ENCODE measurements at places on chromosomes 11 and 22.

DNA sequence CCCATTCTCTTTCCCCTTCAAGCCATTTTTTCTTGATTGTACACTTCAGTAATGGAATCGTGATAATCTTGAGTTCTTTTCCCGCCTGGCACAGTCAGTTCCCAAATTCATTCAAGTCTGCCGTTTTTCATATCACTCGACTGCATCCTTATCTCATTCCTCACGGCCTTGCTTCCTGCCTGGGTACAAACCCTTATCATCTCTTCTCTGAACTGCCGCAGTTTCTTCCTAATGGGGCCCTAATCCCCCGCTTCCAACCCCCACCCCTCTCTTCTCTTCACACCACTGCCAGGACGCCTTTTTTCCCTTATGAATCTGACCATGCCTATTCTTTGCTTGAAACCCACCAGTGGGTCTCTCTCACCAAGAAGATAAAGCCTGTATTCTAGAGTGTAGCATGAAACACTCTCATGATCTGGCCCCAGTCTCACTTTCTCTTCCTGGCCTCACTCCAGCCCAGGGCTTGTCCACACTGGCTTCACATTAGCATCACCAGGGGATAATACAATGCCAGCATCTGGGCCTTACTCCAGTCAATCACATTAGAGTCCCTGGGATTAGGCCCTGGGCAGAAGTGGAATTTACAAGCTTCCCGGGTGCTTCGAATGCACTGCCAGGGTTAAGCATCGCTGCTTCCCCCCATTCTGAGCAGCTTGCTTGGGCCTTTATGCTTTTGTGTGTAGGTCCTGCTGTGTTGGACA lies 102.1 kb downstream of the FBXO7 start:
- no peak for DNase-seq

GRCh38 chr11:134543645-134544044 lies 131.6 kb upstream of the B3GAT1 start:
- no peak for DNase-seq

DNA sequence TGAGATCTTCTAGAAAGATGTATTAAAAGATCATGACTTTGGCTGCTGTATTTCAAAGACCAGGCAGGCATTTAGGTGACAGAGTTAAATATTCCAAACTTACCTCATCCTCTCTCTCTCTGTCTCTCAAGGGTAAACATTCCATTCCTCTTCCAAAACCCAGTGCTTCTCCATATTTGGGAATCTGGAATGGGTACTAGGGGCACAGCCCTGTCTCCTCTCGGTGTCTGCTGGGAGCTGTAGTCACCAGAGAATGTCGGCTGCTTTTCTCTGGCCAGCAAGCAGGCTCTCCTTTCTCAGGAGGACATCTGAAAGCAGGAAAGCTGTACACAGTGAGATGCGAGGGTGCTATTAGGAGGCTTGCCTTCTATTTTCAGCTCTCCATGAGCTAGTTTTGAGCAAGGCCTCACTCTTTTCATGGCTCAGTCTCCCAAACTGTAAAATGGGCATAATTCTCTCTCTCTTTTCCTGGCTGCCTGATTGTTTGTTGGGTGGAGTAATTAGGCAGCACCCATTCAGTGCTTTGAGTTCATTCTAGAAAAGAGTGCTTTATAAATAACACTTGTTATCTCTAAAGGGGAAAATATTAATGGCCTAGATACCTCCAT lies 9.3 kb upstream of the PEX26 start:
- DNase-seq, result no peak

DNA sequence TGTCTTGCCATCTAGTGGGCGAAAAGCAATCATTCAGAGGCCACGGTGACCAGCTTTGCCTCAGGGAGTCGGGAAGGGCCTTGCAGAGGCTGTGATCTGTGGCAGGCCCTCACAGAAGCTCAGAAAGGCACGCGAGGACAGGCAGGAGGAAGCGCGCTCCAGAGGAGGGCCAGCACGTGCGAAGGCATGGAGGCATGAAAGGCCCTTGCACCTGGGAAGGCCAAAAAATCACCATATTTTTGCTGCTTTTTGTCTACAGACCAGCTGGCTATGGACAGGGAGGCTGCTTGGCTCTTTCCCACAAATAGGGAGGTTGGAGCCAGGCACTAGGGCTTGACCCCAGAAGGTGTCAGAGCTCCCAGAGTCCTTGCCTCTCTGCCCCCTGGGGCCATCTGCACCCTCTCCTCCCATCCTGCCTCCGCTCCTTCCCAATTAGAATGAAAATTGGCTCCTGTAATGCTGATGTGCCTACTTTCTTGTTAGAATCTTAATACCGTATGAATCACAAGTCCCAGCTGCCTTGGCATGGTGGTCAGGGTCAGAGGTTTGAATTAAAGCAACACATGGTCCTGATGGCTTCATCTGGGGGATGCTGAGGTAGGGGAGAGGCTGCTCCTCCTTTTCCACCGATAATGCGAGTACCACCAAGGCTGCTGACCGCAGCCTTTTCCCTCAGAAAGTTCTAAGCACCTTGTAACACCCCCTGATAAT lies 69.1 kb downstream of the FEZ1 start:
- DNase-seq, result no peak

DNA sequence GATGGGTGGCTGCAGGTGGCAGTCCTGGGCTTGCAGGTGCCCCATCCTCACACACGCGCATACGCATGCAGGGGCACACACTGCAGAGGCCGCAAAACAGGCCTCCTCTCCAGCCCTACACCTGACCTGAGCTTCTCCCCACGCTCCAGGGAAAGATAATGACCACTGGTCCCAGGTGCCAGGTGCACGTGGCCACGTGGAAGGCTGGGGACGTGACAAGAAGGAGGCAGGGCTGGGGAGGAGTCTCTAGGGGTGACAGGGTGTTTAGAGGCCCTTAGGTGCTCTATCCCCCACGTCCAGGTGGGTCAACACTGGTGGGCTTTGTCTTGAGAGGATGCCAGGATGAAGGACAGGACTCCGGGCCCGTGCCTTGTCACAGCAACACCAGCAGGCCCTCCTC lies 23.5 kb upstream of the CPT1A start:
- DNase-seq, result no peak

- DNase-seq, result no peak
These were observed 325.7 kb downstream of the SHANK2 start for GRCh38 chr11:70926543-70927201.

- no peak for DNase-seq
These were observed 50.2 kb downstream of the MIAT start for GRCh38 chr22:26707581-26707980.

- no peak for DNase-seq
These were observed 40.0 kb downstream of the DDI1 start for GRCh38 chr11:104076455-104076854.

Measured in activated CD4-positive, alpha-beta T cell treated with anti-CD3 and anti-CD28 coated beads, Interleukin-2, Interleukin-4, amounts not matched to agents 100 ng/mL and 50 ng/mL, durations not matched to agents 16 hours and 8 hours (primary cell).